Osteoblast (primary cell): ENCODE measurements at places on chromosomes 11 and 22. TPM values are rescaled to one million over a fixed set of nuclear protein-coding genes. Genes with fewer than 3 reads are reported as not detected.

DNA sequence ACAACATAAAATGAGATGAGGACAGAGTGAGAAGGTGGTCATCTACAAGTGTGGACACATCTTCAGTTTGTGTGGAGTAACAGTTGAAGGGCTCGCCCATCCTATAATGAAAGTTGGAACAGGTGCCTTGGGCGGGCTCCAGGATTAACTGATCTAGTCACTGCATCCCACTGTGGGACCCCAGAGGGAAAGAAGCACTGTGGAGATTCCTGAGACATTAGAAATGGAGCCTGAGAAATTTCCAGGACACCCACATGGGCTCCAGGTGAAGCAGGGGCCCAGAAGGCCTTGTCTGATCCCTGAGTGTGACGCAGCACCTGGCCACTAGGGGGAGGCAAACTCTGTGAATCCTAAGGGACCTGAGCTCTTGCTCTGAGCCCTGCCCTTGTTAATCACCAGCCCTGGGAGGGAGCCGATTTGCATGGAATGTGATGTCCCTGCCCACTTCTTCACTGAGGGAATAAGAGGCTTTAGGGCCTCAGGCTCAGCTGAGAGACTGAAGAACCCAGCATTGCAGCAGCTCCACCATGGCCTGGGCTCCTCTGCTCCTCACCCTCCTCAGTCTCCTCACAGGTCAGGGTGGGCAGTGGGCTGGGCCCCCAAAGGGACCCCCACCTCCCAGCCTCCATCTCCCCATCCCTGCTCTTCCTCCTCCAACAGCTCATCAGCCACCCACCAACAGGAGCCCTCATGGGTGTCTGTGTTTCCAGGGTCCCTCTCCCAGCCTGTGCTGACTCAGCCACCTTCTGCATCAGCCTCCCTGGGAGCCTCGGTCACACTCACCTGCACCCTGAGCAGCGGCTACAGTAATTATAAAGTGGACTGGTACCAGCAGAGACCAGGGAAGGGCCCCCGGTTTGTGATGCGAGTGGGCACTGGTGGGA is 98.4 kb downstream of the VPREB1 start:
- H3K27me3 ChIP-seq: peaks cover 20% of the 10 kb centered on the region
- no peaks in the 10 kb centered on the region for H3K4me1 ChIP-seq
- no peaks in the 10 kb centered on the region for H3K36me3 ChIP-seq
- H3K27ac ChIP-seq: no peak overlapping the region

DNA sequence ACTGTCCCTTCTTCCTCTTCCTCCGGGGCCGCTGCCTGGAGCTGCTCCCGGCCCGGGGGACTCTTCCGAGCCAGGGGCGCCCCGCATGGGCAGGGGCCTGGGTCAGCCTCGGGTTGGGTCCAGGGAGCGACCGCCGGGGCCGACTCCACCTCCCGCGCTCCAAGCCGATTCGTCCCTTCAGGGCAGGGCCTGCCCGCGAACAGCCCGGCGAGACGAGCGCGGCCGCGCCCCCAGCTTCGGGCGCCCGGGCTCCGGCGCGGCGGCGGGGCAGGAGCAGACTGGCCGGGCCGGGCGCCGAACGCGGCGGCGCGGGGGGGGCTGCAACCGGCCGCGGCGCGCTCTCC is at the start of gene LARGE1:
Gene LARGE1 (minus strand): TSS at position 280 of the 344 bp plus-strand sequence.
- H3K36me3 ChIP-seq: no peaks in the 10 kb centered on the region
- peak; percentile 79 for DNase-seq
- peaks cover 13% of the 10 kb centered on the region for H3K4me1 ChIP-seq

DNA sequence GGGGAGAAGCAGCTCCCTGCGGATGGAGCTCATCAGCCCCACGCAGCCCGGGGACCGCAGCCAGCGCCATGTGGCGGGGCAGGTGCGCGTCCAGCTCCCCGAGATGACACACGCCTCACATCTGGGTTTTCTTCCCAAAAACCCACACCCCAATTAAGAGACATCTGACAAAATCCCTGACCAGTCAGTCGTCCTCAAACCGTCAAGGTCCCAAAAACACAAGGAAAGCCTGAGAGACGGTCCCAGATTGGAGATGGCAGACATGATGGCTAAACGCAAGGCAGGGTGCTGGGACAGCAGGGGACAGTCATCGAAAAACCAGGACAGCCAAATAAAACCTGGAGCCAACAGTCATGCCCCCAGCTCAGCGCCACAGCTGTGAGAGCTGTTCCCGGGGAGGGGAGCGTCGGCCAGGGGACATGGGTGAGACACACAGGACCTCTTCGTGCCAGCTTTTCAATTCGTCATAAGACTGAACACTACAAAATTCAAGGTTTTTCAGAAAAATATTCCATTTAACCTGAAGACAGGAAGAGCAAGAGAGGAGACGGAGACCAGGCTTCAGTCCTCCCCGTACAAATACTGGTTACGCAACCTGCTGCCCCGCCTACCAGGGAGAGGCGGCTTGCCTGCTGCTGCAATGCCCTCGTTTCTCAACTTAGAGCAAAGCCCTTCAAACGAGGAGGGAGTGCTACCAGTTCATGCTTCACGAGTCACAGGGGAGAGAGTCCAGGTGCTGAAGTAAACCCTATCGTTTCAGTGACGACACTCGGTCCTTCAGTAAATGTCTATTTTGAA is 10.5 kb downstream of the TOLLIP start:
- no peak overlapping the region for H3K4me3 ChIP-seq
- peaks cover 7% of the 10 kb centered on the region for H3K4me1 ChIP-seq
- DNase-seq: peak; percentile 99

DNA sequence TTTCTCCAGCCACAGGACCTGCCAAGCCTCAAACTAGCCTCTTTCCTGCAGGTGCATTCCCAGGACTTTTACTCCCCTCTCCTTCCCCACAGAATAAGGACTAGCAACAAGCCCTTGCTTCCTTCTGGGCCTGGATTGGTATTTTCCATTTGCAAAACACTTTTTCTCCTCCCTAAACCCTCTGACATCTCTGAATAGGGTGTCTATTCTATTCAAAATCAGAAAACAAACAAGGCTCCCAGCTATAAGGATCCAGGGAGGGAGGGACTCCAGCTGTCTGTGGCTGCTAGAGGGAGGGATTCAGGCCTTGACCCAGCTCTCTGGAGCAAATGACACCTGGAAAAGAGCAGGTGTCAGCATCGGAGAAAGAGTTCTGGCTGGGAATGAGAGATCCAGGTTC is 168.5 kb upstream of the BDNF start:
- H3K4me1 ChIP-seq: no peaks in the 10 kb centered on the region
- DNase-seq: no peak
- no peak overlapping the region for H3K4me3 ChIP-seq

DNA sequence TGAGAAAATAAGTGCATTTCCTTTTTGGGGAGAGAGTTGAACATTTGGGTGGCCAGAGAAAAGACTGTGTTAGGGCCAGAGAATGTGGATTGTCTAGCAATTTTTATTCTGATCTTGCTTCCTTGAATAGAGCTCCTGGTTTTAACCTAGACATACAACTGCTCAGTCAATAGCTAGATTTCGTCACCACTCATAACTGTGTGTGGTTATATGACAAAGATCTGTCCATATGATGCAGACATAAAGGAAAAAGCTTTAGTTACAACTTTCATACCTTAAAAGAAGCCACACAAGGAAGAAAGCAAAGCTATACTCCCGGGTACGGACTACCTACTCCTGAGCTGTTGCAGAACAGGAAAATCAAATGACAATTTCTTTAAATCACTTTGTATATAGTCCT is 37.2 kb downstream of the MS4A6A start:
- no peak for DNase-seq
- H3K27me3 ChIP-seq: no peaks in the 10 kb centered on the region
- H3K4me1 ChIP-seq: no peaks in the 10 kb centered on the region
- H3K36me3 ChIP-seq: no peaks in the 10 kb centered on the region
- no peak overlapping the region for H3K27ac ChIP-seq
- H3K4me3 ChIP-seq: no peak overlapping the region

DNA sequence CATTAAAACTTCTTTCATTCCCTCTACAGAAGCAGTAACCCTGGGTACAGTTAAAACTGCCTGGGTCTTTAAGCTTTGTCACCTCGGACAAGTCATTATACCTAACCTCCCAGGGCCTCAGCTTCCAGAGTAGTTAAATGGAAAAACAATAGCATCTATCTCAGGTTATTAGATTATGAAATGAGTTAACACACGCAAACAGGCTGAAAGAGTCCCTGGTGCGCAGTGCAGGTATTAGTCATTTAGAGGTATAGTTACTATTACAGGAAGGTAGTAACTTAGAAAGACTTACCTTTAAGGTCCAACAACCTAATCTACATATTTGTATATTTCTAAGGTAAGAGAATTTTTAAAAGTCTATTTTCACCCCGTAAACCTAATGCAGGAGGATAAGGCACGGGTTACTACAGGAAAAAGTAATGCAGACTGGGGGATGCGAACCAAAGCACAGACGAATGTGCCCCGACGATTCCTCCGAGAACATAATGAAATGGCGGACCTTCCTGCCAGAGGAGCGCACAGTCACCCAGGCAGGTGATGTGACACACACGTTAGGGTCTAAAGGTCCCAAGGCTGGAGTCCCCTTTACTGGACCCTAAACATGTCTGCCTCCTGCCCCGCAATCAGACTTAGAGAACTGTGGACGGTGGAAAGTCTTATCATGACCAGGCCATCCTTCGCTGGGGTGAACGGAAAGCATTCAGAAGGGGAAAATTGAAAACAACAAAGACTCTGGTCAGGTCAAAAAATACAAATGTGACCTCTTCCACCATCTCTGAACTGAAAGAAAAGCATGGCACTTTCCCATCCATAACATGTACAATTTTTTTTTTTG is 1.3 kb downstream of the NAP1L4 start:
- H3K4me1 ChIP-seq: peaks cover 33% of the 10 kb centered on the region
- DNase-seq: no peak
- no peaks in the 10 kb centered on the region for H3K27me3 ChIP-seq
- peak overlapping the region; percentile 98 for H3K4me3 ChIP-seq
- H3K36me3 ChIP-seq: no peaks in the 10 kb centered on the region

- peaks cover 10% of the 10 kb centered on the region for H3K27me3 ChIP-seq
- no peak overlapping the region for H3K4me3 ChIP-seq
- peak; percentile 65 for DNase-seq
- no peaks in the 10 kb centered on the region for H3K4me1 ChIP-seq
Measured at GRCh38 chr22:49673048-49673447, 154.6 kb downstream of the BRD1 start.

DNA sequence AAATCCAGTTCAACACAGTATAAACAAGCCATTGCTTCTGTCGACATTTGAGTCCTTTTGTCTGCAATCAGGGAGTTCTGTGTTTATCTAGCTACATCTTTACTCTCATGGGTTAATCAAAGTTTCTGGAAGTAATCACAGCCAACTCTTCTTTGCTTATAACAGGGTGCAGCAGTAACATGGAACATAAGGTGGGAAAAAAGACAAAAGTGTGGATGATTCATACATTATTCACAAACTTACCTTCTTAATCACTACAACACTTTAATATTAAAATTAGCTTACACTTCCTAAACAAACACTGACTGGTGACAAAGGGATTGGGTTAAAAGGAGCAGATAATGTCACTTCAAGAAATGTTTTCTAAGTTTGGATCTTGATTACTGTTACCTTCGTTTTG is 44.7 kb downstream of the SNX19 start:
- DNase-seq: no peak
- peak overlapping the region; percentile 85 for H3K27ac ChIP-seq
- H3K36me3 ChIP-seq: peaks cover 35% of the 10 kb centered on the region
- H3K4me1 ChIP-seq: peaks cover 34% of the 10 kb centered on the region
- H3K27me3 ChIP-seq: no peaks in the 10 kb centered on the region

DNA sequence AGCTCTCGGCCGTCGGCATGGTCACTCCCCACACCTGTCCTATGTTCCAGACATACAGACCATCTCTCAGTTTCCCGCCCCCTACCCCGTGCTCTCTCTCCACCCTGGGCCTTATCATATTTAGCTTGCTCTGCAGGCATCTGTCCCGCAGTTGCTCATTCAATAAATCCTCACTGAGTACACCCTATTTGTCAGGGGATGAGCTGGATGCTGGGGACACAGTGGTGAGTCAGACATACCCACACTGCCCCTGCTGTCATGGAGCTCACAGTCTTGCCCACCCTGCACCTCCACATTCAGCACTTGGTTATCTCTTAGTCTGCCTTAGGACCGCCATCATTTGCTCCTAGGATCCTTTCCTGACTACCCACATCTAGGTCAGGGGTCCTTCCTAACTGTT is 313.8 kb downstream of the LARGE1 start:
- no peaks in the 10 kb centered on the region for H3K4me1 ChIP-seq
- H3K27ac ChIP-seq: no peak overlapping the region
- H3K36me3 ChIP-seq: no peaks in the 10 kb centered on the region
- no peak for DNase-seq
- no peaks in the 10 kb centered on the region for H3K27me3 ChIP-seq

GRCh38 chr11:62671236-62671607 is 251 bp upstream of the UQCC3 start:
- peak; percentile 77 for DNase-seq
- H3K36me3 ChIP-seq: peaks cover 39% of the 10 kb centered on the region

GRCh38 chr11:15278128-15278527 is 163.4 kb downstream of the INSC start:
- no peaks in the 10 kb centered on the region for H3K27me3 ChIP-seq
- no peak overlapping the region for H3K4me3 ChIP-seq
- H3K36me3 ChIP-seq: no peaks in the 10 kb centered on the region
- peaks cover 12% of the 10 kb centered on the region for H3K4me1 ChIP-seq

- H3K4me1 ChIP-seq: no peaks in the 10 kb centered on the region
- DNase-seq: peak; percentile 64
- H3K36me3 ChIP-seq: no peaks in the 10 kb centered on the region
- peaks cover 10% of the 10 kb centered on the region for H3K27me3 ChIP-seq
- no peak overlapping the region for H3K27ac ChIP-seq
- H3K4me3 ChIP-seq: no peak overlapping the region
Measured at GRCh38 chr22:49672014-49672516, 155.6 kb downstream of the BRD1 start.

DNA sequence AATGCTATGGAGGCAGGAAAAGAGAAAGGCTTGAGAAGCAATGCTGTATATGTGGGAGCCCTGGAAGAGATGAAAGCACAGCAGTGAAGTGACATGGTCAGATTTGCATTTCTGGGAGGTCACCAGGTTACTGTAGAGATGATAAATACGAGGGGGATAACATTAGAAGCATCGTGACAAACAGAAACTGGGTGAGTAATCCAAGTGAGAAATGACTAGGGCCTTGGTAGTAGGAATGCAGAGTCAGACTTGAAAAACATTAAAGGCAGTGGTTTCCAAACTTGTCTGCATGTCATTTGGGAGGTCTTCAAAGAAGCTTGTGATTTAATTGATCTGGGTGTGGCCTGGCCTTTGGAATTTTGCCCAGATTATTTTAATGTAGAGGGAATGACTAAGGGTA is 43.9 kb downstream of the CCDC34 start:
- H3K27me3 ChIP-seq: no peaks in the 10 kb centered on the region
- DNase-seq: peak; percentile 66
- peak overlapping the region; percentile 86 for H3K27ac ChIP-seq
- H3K4me3 ChIP-seq: no peak overlapping the region
- no peaks in the 10 kb centered on the region for H3K36me3 ChIP-seq
- H3K4me1 ChIP-seq: peaks cover 39% of the 10 kb centered on the region

GRCh38 chr22:19962246-19962908 is 20.8 kb upstream of the TXNRD2 start:
- peaks cover 20% of the 10 kb centered on the region for H3K4me1 ChIP-seq
- peaks cover 42% of the 10 kb centered on the region for H3K36me3 ChIP-seq
- H3K27me3 ChIP-seq: no peaks in the 10 kb centered on the region
- no peak overlapping the region for H3K4me3 ChIP-seq

- peaks cover 4% of the 10 kb centered on the region for H3K36me3 ChIP-seq
- no peak overlapping the region for H3K4me3 ChIP-seq
- DNase-seq: peak; percentile 89
- no peaks in the 10 kb centered on the region for H3K27me3 ChIP-seq
- peaks cover 5% of the 10 kb centered on the region for H3K4me1 ChIP-seq
Measured at GRCh38 chr22:46848197-46848596, 85.7 kb downstream of the TBC1D22A start.

UPK3A gene
- total RNA-seq: not detected in 2 replicates

HORMAD2 gene
- total RNA-seq: under 0.01 TPM in 2 replicates

CHRM1 gene
- under 0.01 TPM in 1 of 2 replicates, not detected in the other for total RNA-seq

ZNF70 gene
- total RNA-seq: 6.5 and 7.4 TPM in 2 replicates

BTBD18 gene
- not detected in 2 replicates for total RNA-seq

TMA7B gene
- total RNA-seq: not detected in 2 replicates
